ENCODE measurements at places on chromosomes 12 and 14. TPM values are rescaled to one million over a fixed set of nuclear protein-coding genes. Genes with fewer than 3 reads are reported as not detected.
A peak's percentile ranks its signal among the peaks of the same experiment; 100 is the strongest.

Gene RNASE2
- not detected for total RNA-seq

Gene GPR132
- 49.7 TPM for total RNA-seq

Gene DAO
- not detected for total RNA-seq

GRCh38 chr12:57803319-57803893 lies 15.1 kb downstream of the AVIL start:
- DNase-seq: peak; percentile 31

GRCh38 chr12:63869656-63870055 lies 25.2 kb downstream of the SRGAP1 start:
- no peak for DNase-seq

GRCh38 chr12:132488127-132489077 lies 1.5 kb upstream of the FBRSL1 start:
- DNase-seq: no peak

DNA sequence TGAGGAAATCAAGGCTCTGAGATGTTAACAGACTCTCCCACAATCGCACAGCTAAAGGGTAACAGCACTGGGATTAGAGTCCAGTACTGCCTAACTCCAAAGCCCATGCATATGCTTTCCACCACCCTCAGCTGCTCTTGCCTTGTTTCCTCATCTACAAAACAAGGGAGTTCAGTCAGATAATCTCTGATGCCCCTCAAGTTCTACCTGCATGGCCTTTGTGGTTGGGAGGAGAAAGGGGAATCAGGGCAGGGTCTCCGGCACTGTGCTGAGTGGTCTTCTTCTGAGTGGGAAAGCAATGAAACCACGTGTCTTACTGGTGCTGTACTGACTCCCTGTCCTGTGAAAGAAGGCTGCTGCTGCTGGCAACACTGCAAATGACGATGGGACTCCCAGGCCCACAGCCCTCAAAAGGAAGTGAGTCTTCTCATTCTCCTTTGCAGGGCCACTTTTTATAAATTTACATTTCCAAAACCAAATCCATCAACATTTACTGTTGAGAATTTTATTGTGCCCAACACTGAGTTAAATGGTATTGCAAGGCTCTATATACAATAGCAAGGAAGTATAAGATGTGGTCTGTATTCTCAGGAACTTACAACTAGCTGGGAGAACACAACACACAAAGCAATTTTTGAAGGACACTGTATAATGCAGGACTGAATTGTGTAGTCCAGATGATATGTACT lies 19.7 kb upstream of the DUSP16 start:
- DNase-seq: no peak
